ENCODE measurements at places on chromosomes 1 and 21.

- DNase-seq: no peak
Observed at GRCh38 chr21:24007592-24007991, 1599.7 kb downstream of the MRPL39 start.

DNA sequence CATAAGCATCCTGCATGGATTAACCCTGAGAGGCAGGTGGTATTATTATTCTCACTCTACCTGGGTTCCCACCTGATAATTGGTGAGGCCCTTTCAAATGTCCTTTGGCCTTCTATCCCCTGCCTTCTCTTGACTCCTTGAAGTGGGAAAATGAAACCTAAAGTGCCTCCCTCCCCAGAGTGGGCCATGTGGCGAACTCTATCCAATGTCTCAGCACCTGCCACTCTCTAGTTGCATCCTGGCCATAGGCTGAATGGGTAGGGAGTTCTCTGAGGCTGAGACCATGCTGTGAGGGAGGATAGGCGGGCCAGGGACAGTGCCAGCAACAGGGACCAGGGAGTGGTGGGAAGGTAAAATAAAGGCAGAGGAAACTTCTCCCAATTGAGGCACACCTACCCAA is 35.3 kb downstream of the ELF3 start:
- no peak for DNase-seq

DNA sequence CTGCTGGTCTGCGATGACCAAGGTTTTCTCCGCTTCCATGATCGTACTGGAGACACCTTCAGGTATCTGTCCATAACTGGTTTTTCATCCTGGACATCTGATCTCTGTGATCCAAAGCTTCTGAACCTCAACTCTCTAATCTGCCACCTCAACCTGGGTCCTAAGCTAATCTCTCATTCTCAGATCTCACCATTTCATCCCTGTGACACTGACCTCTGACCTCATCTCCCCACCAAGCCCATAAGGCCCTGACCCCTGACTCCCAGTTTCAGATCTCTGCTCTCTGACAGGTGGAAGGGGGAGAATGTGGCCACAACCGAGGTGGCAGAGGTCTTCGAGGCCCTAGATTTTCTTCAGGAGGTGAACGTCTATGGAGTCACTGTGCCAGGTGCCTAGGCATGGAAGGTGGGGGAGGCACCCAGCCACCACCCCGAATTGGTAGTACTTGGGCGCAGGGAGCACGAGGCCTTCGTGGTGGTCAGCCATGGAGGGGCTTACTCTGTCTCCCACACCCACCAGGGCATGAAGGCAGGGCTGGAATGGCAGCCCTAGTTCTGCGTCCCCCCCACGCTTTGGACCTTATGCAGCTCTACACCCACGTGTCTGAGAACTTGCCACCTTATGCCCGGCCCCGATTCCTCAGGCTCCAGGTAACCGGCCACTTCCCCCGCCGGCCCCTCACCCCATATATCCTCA is 3.8 kb downstream of the SLC27A3 start:
- DNase-seq: no peak

DNA sequence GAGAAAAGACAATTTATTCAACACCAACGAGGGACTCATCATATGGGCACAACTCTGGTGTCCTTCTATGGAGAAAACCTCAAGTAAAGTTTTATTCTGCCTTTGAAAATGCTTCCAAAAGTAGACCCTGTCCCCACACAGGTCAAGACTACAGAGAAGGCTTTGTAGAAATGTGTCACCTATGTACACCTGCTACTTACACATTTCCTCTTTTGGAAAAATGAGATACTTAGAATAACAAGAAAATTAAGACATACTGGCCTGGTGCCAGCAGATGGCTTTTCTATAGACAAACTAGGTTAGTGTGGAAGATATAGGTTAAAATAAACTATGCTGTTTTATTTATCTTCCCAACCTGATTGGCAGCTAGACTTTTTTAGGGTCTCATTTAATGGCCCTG is 13.6 kb downstream of the POGK start:
- no peak for DNase-seq

GRCh38 chr1:226606311-226607267 is 58.0 kb downstream of the STUM start:
- DNase-seq: no peak

GRCh38 chr1:38940339-38941047 is 1.1 kb downstream of the RHBDL2 start:
- DNase-seq: no peak

Data from AML-193 (cell line).